ENCODE measurements at places on chromosomes 16 and 17. TPM values are rescaled to one million over a fixed set of nuclear protein-coding genes. Genes with fewer than 3 reads are reported as not detected.

DNA sequence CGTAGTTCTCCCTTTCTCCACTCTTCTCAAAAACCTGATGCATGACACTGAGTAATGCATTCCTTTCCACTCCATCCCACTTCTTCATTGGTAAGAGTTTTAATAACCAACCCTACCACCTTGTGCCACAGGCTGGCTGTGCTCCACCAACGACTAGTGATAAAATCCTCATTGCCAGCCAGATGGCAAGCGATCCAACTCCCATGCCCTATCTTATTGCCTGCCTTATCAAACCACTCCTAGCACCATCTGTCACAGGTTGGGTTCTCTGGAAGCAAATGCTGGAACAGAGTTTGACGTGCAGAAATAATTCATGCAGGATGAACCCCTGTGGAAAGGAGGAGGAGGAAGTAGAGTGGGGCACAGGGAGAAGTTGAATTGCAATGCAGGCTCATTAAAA, 99.5 kb downstream of the CHD9NB start:
- DNase-seq, result no peak

DNA sequence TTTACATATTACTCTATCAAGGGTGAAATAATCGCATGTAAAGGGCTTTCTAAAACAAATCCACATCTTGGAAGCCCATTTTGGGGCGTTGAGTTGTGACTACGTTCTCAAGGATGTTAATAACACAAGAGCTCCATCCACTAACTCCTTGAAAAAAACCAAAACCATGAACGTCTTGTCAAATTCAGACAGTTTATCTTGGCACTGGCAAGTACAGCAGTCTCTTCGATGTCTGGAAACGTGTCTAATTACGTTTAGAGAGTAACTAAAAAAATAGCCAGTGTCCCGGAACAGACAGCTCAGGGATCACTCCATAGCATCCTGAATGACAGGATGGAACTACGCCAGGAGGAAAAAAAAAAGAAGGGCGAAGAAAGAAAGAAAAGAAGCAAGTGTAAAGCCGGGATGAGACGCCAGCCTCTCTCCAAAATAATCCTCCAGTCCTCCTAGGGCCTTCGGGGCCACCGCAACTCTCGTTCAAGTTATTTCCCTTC, 954 bp downstream of the MYO1D start:
- no peak for DNase-seq

GRCh38 chr16:88533932-88534637, 36.1 kb upstream of the ZC3H18 start:
- DNase-seq, result peak; percentile 32

The ALOX12B gene
- 0.31 TPM for total RNA-seq

The YBX2 gene
- total RNA-seq, result 0.32 TPM
